ENCODE measurements at places on chromosomes 5 and 9. TPM values are rescaled to one million over a fixed set of nuclear protein-coding genes. Genes with fewer than 3 reads are reported as not detected.

LRRC19 gene
- total RNA-seq = 0.55 TPM

DDX4 gene
- total RNA-seq = not detected

SHROOM1 gene
- 41.3 TPM for total RNA-seq

OLFML2A gene
- 0.35 TPM for total RNA-seq

BAG1 gene
- 51.0 TPM for total RNA-seq

LMBRD2 gene
- 8.9 TPM for total RNA-seq

CMBL gene
- total RNA-seq = 116 TPM

AK8 gene
- total RNA-seq = not detected

OLFM1 gene
- 1.8 TPM for total RNA-seq

ARHGEF39 gene
- 0.40 TPM for total RNA-seq

EIF4EBP3 gene
- 11.3 TPM for total RNA-seq

CDH9 gene
- total RNA-seq = not detected

PCDHGB4 gene
- 2.2 TPM for total RNA-seq

COL27A1 gene
- total RNA-seq = 51.0 TPM

TMEM174 gene
- total RNA-seq = not detected

ANKDD1B gene
- total RNA-seq = 0.13 TPM

STPG3 gene
- not detected for total RNA-seq

OBP2B gene
- not detected for total RNA-seq

TNFSF15 gene
- total RNA-seq = 0.05 TPM

SUSD3 gene
- total RNA-seq = 49.7 TPM

CEL gene
- total RNA-seq = 7.7 TPM

THBS4 gene
- total RNA-seq = 0.23 TPM

BHMT gene
- total RNA-seq = 957 TPM

EQTN gene
- total RNA-seq = not detected

NHP2 gene
- total RNA-seq = 45.6 TPM

SPATA31E1 gene
- not detected for total RNA-seq

MAMDC4 gene
- total RNA-seq = 28.6 TPM

PCDHB13 gene
- total RNA-seq = 0.65 TPM

GPR21 gene
- 0.55 TPM for total RNA-seq

CCDC112 gene
- total RNA-seq = 0.58 TPM

TRPM6 gene
- total RNA-seq = 0.03 TPM

EXD3 gene
- 19.3 TPM for total RNA-seq

GRXCR2 gene
- total RNA-seq = not detected

GARIN3 gene
- total RNA-seq = not detected

PAPPA gene
- 0.13 TPM for total RNA-seq

PALM2AKAP2 gene
- 32.1 TPM for total RNA-seq

HABP4 gene
- 2.4 TPM for total RNA-seq

IFNA2 gene
- total RNA-seq = not detected

STING1 gene
- 8.0 TPM for total RNA-seq

ADGRD2 gene
- total RNA-seq = not detected

PPP2R2B gene
- 0.03 TPM for total RNA-seq

SLC6A7 gene
- not detected for total RNA-seq

TMEM215 gene
- not detected for total RNA-seq

CYSTM1 gene
- 24.6 TPM for total RNA-seq

NME5 gene
- 0.20 TPM for total RNA-seq

BOD1 gene
- total RNA-seq = 12.1 TPM

ST8SIA4 gene
- total RNA-seq = 1.7 TPM

TIMD4 gene
- total RNA-seq = 5.8 TPM

ROPN1L gene
- 0.35 TPM for total RNA-seq

PCDH12 gene
- 3.0 TPM for total RNA-seq

CREBRF gene
- 10.2 TPM for total RNA-seq

ANKRD18A gene
- 1.6 TPM for total RNA-seq
